ENCODE measurements at places on chromosomes 13 and 19.

DNA sequence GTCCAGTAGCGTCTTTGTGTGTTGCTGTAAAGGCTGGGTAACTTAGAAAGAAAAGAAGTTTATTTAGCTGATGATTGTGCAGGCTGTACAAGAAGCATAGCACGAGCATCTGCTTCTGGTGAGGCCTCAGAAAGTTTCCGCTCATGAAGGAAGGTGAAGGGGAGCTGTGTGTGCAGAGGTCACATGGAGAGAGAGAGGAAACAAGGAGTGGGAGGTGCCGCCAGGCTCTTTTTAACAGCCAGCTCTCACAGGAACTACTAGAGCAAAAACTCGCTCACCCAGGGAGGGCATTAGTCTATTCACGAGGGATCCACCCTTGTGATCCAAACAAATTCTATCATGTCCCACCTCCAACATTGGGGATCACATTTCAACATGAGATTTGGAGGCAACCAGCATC, 99.8 kb downstream of the GPR12 start:
- DNase-seq: no peak

- no peak for DNase-seq
Observed at GRCh38 chr19:54586397-54586796, 7.0 kb upstream of the LILRA1 start.

DNA sequence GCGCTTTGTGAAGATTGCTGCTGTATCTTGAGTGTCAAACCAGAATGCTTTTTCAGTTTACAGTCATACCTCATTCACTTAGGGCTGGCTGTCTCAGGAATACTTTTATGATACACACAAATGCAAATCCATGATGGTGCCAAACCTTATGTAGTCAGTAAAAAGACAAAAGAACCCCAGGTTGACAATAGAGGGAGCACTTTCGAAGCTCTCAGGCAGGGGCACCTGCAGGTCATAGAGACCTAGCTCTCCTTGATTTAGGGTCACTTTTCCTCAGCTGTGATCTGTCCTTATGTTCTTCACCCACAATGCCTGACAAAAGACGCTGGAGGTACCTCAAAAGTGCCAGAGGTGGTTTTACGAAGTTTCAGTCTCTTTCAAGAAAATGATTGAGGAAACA, 172.2 kb downstream of the DNAJC15 start:
- DNase-seq: peak; percentile 4

- no peak for DNase-seq
Observed at GRCh38 chr19:13063461-13064091, 39.1 kb downstream of the LYL1 start.

DNA sequence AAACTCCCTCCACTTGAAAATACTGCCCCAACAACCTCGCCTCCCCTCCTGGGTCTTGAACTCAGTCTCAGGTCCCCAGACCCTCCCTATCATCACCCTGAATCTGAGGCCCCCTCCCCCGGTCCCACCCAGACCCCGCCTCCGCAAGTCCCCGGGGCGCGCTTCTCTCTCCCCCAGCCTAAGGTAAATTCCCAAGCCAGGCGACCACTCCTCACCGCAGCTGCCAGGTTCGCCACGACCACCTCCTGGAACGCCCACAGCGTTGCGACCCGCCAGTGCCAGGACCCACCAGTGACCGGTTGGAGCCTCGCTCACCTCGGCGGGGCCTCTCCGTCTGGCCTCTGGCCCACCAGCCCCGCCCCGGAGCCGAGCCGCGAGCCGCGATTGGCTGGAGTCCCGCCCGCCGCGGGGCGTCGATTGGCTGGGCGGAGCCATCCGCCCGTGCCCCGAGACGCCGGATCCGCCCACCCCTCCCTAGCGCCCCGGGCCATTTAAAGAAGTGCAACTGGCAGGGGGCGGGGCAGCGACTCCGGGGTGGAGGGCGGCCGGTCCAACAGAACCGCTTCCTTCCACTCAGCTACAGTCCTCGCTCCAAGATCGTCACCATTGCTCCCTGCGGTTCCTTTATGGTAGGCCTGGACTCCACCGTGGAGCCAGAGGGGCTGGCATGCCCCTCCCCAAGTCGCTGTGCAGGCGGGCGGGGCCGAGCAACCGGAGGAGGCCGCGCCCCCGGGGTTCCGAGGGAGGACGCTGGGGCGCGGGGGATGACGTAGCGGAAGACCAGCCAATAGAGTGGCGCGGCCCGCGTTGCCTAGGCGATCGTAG, at the start of gene SERTAD3:
SERTAD3 (minus strand) TSS at position 336 of the 825 bp plus-strand sequence. CDS start 2,255 bp downstream, outside the sequence.
- peak; percentile 94 for DNase-seq

DNA sequence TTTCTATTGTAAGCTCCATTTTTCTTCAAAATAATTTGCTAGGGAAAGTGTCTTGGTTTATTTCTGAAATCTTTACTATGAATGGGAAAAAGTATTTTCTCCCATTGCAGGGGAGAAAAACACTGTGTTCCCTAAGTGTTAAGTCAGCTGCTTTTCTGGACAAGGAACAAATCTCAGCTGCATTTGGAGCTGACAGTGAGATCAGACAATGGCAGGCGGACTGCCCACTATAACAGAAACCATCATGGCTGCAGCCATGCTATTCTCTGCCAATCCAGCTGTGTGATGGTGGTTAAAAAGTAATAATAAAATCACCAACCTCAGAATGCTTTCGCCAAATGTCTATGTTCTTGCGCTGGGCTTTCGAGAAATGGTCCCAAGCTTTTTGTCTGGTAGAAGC, 302.7 kb downstream of the DNAJC15 start:
- DNase-seq: no peak

DNA sequence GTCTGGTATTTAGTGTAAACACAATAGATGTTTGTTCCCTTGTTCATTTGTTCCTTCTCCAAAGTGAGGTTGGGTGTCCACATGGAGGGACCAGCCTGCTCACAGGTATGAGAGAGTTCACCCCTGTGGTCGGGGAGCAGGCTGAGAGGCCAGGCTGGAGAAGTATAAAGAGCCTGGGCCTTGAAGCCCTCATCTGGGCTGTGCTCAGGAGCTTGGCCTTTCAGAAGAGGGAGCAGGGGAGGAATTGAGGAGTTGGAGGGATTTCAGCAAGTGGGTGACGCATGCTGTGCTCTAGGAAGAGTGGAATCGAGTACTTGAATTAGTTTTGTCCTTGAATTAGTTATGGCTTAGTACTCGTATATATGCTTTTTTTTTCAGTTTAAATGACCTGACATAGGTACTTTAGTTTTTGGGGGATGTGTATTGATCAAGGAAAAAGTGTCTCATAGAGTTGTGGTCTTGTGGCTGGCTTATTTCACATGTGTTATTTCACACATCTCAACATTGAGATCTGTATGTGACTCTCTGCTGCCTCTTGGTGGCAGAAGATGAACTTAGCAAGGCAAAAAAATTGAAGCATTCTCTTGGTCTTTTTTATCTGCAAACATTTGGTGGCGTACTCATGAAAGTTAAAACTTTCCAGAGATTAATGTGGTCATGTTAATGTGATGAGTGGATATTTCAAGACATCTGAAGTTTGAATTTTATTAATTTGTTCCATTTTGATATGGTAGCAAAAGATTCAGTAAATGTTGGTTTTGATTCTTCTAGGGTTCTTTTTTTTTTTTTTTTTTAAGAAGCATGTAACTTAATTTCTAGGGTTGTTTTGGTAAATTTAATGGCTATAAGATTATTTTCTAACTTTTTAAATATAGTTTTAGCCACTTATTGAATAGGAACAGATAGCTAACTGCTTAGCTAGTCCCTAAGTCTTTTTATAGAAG, 54.3 kb downstream of the SLAIN1 start:
- peak; percentile 78 for DNase-seq

DNA sequence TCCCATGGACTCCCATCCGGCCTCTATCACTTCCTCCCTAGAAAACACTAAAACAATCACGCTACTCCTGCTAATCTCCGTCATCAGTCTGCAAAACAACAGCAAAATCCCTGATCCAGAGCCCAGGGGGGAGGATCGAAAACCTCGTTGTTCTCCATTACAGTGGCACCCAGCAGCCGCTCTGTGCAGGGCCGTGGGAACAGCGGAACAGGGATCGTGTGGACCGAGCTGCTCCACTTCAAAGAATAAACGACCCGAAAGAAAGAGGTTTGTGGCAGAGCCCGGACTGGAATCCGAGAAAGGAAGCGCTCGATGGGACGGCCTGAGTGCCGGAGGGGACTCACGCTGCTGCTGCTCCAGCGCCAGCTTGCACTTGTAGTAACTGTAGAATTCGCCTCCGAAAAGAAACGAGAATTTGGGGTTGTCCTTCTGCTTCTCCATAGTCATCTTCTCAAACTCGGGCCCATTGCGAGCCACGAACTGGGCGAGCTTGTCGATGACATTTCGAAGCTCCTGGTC, 652 bp downstream of the CHERP start:
- no peak for DNase-seq

DNA sequence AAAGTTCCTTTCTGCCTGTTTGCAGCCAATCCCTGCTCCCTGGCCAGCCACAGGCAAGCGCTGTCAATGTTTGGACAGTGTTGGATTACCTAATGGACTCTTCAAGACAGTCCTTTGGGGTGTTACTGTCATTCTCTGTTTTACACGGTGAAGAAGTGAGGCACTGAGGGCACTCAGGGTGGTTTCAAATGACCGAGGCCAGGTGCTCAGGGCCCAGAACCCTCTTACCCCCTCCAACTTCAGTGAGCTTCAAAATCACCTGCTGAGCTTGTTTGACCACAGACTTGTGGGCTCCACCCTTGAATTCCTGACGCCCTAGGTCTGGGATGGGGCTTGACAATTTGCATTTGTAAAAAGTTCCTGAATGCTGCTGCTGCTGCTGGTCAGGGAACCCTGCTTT, 97.9 kb downstream of the GGACT start:
- DNase-seq: no peak

DNA sequence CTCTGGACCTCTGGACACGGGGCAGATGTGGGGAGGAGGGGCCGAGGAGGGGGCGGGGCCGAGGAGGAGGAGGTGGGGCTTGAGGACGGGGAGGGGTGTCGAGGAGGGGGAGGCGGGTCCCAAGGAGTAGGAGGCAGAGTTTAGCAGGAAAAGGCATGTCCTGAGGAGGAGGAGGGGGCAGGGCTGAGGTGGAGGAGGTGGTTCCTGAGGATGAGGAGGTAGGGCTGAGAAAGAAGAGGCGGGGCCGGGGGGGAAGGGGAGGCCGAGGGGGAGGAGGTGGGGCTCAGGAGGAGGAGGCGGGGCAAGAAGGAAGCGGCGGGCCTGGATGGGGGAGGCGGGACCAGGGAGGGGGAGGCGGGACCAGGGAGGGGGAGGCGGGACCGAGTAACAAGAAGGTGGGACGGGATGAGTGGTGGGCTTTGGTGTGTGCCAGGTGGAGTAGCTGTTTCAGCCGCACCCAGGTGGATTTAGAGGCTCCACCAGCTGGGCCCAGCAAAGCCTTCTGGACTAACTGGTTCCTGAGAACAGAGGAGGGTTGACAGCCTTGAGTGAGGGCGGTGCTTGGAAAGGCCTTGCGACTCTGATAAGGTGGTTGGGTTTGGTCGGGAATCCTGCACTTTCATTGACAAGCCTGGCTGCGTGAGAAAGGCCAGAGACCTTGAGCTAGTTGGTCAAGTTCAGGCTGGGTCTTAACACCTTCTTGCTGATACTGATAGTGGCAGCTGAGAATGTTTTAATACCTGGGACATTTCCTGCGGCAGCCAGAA, 7.7 kb downstream of the TECR start:
- DNase-seq: no peak

DNA sequence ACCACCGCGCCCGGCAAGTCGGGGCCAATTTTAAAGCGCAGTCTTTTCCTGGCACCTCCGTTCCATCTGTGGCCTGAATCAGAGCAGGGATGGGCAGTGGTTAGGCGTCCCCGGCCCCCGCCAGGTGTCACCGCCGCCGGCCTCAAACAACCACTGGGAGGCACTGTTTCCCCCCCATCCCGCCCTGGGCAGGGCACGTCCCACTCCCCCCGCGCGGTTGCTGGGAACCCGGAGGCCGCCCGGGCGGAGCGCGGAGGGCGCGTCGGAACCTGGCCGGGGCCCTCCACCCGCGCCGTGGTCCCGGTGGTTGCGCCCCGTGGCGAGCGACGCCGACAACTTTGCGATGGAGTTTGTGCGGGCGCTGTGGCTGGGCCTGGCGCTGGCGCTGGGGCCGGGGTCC, at the start of gene GRIN3B:
GRIN3B (plus strand) TSS at position 325 of the 400 bp plus-strand sequence; CDS start at position 344, 19 bp downstream.
- no peak for DNase-seq

- no peak for DNase-seq
Observed at GRCh38 chr13:81577601-81578195, 1236.8 kb upstream of the SPRY2 start.

GRCh38 chr19:13864667-13865570, 12.0 kb upstream of the NANOS3 start:
- DNase-seq: no peak

GRCh38 chr13:95251641-95252040, 49.6 kb downstream of the ABCC4 start:
- DNase-seq: no peak

DNA sequence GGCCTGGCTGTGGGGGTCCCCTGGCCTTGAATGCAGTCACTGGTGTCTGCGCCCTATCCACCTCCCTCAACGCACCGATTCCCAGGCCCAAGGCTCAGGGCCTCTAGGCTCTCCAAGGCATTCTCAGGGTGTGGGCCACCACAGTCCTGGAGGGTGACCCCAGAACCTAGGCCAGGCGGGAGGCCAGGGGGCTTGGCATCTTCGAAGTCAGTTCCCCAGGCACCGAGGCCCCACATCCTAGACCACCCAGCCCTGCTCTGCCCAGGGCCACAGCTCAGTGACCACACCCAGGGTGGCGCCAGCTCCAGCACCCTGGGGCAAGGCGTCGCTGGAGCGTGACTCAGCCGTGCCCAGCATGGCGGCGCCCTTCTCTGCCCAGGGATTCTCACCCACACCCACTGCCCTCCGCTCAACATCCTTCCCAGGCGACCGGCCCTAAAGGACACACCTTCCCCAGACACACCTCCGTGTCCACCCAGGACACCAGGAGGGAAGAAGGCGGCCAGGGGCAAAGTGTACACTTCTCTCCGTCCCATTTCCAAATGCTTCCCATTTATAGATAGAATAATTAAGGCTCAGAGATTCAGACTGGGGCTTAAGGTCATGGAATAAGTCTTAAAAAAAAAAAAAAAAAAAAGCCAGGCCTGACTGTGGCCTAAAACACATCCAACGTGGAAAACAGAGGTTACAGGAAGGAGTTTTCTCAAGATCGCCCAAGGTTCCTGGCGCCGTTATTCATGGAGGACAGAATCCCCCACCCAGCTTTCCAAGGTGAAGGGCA, 36.4 kb upstream of the NANOS3 start:
- DNase-seq: no peak

GRCh38 chr13:80437231-80437630, 96.3 kb upstream of the SPRY2 start:
- DNase-seq: no peak

DNA sequence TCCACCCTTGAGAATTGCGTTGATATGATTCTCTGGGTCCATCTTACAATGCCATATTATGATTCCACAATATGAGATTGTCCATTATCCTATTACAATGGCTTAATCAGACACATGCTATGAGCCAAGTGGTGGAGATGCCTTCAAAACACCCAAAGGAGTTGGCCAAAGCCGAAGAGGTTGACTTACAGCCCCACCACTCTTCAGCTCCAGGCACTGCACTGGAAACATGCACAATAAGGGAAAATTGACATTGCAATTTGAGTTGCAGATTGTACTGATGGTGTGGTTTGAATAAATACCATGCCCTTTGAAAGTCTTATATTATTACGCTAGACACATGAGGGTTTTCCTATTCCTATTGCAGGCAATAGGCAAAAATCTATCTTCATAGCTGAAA, 75.4 kb upstream of the TNFSF11 start:
- no peak for DNase-seq

Measured in NCI-H1694 (cell line).